ENCODE measurements at places on chromosomes 2 and 18.

DNA sequence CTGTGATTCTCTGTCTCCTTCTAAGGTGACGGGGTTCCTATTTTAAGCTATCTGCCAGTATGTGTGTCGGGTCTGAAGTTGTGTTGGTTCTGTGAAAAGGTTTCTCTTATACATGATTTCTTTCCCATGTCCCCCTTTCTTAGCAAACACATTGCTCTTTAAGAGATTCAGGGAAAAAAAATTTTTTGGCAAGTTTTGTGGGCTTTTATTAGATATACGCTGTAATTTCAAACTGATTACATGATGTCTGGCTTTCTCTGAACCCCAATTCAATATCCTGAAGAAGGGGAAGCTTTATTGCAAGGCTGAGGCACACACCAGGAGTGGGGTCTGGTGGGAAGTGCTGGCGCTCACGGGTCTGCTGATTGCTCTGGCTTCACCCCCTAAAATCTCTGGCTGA, 210.6 kb downstream of the AGPS start:
- no peak for DNase-seq

DNA sequence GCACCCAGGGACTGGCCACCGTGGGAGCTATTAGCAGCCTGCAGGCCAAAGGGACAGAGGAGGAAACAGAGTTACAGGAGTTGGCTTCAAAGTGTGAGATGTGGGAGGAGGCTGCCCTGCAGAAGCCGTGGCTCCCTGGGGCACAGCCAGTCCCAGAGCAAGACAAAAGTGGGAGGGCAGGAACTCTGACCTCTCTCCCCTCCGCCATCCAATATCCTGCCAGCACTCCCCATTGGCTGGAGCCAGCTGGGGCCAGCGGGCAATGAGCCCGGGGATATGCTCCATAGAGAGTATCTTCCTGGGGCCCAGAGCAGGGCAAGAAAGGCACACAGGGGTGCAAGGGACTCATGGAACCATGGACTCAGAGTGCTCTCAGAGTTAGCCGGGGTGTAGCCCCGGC, 143.1 kb downstream of the INHBB start:
- no peak for DNase-seq

- DNase-seq = no peak
Observed at GRCh38 chr2:241238693-241239198, 50.3 kb downstream of the ANO7 start.

GRCh38 chr2:224248944-224249371, 152.9 kb downstream of the FAM124B start:
- no peak for DNase-seq

DNA sequence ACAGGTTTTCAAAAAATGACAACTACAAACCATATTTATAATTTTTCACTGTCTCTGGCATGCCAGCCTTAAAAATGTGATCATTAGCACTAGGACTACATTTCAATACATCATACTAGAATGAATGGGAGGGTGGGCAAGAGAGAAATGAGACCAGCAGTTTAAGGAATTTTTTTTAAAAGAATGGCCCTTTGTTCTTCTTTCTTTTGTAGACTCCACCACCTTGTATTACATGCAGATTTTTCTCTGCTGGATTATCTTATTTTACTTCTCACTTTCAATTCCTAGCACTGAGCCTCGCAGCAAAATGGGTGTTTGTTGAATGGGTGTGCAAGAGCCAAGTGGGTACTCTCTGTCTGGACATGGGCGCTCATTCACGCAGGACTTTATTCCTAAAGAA, 39.9 kb downstream of the FRZB start:
- no peak for DNase-seq

GRCh38 chr2:148538375-148538774, 106.2 kb upstream of the EPC2 start:
- no peak for DNase-seq
